ENCODE measurements at places on chromosomes 3 and 15.
A peak's percentile ranks its signal among the peaks of the same experiment; 100 is the strongest.

DNA sequence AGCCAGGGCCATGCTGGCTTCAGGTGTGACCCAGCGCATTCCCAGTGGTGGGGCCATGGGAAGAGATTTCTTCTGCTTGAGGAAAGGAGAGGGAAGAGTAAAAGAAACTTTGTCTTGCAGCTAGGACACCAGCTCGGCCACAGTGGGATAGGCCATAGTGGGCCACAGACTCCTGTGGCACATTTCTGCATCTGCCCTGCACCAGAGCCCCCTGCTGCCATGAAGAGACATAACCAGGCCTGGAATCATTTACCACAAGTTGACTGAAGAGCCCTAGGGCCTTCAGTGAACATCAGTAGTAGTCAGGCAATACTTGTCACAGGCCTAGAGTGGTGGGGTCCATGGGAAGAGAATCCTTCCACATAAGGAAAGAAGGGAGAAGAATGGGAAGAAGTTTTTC, 411.4 kb upstream of the ARL6 start:
- DNase-seq = no peak

- DNase-seq = no peak
Observed at GRCh38 chr3:133970916-133971315, 58.8 kb downstream of the SLCO2A1 start.

GRCh38 chr3:52104684-52105640, 48.6 kb upstream of the DUSP7 start:
- DNase-seq = no peak

- DNase-seq = no peak
Observed at GRCh38 chr15:86044981-86045380, 34.7 kb upstream of the AGBL1 start.

DNA sequence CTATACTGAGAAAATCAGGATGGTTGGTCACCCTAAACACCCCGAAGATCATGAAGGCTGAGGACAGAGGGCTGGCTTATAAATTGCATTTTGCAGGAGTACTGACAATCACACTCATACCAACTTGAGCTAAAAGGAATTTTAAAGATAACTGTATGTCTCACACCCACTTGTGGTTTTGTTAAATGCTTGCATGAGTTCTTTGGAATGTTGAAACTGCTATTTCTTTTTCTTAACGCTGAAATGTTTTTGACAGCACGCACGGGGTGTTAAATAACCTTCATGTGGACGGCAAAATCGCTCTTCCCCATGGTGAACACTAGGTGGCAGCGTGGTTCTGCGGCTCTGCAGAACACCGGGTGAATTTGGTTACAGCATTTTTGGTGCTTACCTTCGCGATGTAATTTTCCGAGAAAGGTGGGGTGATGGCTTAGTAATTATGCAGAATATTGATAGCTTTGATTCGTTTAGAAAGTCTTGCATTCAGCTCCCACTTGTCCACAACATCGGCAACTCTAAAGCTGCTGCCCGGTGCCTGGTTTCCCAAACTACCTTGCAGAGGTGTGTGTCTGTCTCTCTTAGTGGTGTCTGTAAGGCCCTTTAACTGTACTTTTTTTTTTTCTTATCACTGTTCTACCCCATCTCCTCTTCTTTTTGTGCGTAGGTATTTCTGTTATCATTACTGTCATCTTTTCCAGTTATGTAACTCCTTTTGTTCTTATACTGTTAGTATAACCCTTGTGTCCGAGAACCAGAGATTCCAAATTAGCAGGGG, 51.7 kb downstream of the ARNT2 start:
- DNase-seq = peak; percentile 97

- DNase-seq = no peak
Observed at GRCh38 chr3:127870156-127870555, 44.9 kb upstream of the KBTBD12 start.

GRCh38 chr3:195868866-195869412, 39.4 kb downstream of the TNK2 start:
- DNase-seq = no peak

GRCh38 chr3:123409443-123410148, 39.3 kb downstream of the ADCY5 start:
- DNase-seq = no peak

DNA sequence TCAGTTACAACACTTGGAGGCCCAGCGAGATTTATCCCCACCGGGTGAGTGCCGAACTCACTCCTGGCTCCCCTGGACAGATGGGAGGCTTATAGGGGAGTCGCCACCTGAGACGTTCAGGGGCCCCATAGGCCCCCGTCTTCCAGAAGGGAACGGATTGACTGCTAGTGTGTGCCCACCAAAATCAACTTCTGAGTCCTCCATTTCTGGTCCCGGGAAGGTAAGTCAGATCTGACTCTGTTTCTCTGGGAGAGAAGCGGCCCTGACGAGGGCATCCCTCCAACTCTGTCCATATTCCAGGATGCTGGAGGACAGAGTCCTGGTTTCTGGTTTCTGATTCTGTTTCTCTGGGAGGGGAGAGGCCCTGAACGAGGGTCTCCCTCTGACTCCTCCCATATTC, 44.3 kb downstream of the ZBTB11 start:
- no peak for DNase-seq

DNA sequence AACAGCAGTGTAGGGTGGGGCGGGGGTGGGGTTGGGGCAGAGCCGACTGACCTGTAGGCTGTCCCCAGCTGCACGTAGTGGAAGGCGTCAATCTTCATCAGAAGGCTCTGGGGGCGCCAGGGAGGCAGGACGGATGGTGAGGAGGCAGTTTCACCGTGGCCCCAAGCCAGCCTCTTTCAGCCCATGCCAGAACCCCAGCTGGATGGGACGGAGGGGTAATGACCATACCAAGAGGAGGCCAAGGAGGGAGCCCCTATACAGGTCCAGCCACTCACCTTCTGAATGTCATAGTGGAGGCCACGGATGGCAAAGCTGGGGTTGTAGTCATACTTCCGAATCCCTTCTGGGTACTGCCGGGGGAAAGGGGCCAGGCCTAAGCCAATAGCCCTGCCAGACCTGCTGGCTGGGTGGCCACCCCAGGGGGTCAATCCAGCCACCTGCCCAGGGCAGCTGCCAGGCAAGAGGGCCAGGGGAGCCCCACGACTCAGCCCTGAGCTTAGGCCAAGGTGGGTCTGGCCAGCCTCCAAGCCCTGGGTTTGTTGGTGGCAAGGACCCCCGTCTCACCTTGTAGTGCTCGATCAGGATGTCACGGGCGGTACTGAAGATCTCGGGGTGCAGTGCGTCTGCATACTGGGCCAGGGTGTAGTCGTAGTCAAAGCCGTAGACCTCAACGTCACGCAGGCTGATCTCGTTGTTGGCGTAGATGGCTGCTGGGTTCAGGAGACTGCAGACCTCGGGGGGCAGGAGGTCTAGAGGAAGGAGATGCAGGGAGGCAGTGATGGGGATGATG, 4.9 kb downstream of the NT5DC2 start:
- no peak for DNase-seq

GRCh38 chr3:6860954-6861624, at the start of gene GRM7:
TSS of gene GRM7 (plus strand) at chr3:6861115.
- DNase-seq = no peak

GRCh38 chr3:24185738-24186384, 240.8 kb downstream of the NR1D2 start:
- DNase-seq = peak; percentile 86

- no peak for DNase-seq
Observed at GRCh38 chr15:80698676-80699075, 3.6 kb downstream of the ABHD17C start.

DNA sequence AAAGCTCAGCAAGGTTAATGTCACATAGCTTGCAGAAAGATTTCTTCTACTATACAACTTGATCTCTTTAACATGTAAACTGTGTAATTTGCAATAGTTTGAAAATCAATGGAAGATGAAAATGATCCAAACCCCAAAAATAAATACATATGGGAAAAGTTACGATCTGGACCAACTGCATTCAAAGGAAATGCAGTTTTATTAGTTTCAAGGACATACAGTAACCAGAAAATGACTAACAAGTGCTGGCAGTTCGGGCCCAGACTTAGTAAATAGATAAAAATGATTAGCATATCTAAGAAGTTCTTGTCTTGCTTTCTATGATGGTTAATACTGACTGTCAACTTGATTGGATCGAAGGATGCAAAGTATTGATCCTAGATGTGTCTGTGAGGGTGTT, 37.3 kb upstream of the LEKR1 start:
- DNase-seq = no peak

- DNase-seq = no peak
Observed at GRCh38 chr3:81549831-81550230, 211.6 kb downstream of the GBE1 start.

DNA sequence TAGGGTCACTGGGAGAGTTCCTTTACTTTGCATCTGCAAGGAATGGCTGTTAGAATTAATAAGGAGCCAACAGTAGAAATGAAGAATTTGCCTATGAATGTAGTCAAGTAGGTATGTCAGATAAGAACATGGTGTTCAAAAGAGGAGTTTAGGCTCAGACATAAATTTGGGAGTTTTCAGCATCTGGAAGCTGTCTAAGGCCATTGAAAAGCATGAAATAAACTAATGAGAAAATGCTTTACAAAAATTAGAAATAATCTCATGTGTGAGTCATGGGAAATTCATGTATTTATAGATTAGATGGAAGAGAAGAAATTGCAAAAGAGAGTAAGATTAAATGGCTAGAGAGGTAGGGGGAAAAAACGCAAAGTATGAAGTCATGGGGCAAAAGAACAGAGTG, 201.9 kb downstream of the DIPK2A start:
- peak; percentile 17 for DNase-seq

- DNase-seq = no peak
Observed at GRCh38 chr3:118973050-118973449, 61.6 kb downstream of the IGSF11 start.

GRCh38 chr3:138347960-138348753, at the start of gene MRAS:
TSS of gene MRAS (plus strand) at chr3:138348579. CDS start at chr3:138372884, 24,305 bp downstream.
- DNase-seq = peak; percentile 82

- DNase-seq = peak; percentile 25
Observed at GRCh38 chr3:24490151-24490550, 4.5 kb downstream of the THRB start.

- DNase-seq = no peak
Observed at GRCh38 chr3:16842272-16843270, 42.2 kb upstream of the PLCL2 start.

DNA sequence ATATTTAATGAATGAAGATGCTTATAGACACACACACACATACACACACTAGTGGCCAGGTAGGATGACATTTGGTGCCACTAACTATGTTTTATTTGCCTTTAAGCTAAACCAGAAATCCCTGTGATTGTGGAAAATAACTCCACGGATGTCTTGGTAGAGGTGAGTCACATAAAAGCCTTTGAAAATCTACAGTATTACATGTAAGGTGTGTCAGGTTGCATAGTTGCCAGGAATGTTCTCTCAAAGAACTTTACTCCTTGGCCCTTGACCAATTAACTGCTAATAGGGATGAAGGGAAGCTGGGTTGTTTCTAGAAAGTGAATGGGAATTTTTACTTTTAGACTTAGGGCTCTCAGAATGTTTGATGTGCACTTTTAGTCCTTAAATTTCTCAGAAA, 9.9 kb downstream of the ZBED2 start:
- peak; percentile 7 for DNase-seq

DNA sequence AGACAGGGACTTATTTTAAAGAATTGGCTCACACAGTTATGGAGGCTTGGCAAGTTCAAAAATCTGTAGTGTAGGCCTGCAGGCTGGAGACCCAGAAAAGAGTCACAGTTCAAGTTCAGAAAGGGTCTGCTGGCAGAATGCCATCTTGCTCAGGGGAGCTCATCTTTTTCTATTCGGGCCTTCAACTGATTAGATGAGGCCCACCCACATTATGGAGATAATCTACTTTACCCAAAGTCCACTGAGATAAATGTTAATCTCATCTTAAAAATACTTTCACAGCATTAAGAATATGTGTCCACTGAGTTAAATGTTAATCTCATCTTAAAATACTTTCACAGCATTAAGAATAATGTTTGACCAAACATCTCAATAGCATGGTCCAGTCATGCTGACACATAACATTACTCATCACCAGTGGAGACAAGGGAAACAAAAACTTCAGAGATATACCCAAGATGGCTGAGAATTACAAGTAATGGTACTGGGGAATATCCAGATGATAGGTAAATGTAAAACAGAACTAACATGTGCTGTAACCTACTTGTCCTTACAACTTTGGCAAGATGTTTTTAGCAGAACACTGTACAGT, 74.3 kb upstream of the STAC start:
- DNase-seq = no peak

GRCh38 chr3:149339931-149340309, 6.5 kb upstream of the TM4SF18 start:
- peak; percentile 98 for DNase-seq

- peak; percentile 96 for DNase-seq
Observed at GRCh38 chr3:49021813-49022687, at the start of gene NDUFAF3. TSS of gene NDUFAF3 (plus strand) at chr3:49022121. CDS start at chr3:49022145, 24 bp downstream.

DNA sequence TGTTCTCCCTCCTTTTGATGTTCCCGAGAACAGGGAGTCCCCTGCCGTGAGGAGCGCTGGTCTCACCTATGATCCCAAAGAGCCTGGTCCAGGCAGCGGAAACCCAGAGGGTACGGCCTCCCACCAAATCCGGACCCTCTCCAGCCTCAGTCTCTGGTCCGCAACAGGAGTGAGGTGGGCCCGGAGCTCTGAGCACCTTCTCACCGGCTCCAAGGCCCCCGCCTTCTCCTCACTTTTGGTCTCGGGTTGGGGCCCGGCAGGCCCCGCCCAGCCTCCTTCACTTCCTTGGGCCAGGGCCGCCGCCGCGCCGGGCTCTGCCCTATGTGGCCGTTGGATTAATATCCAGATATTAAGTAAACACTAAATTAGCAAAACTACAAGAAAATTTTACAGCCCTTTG, 5.7 kb upstream of the SKOR1 start:
- no peak for DNase-seq

DNA sequence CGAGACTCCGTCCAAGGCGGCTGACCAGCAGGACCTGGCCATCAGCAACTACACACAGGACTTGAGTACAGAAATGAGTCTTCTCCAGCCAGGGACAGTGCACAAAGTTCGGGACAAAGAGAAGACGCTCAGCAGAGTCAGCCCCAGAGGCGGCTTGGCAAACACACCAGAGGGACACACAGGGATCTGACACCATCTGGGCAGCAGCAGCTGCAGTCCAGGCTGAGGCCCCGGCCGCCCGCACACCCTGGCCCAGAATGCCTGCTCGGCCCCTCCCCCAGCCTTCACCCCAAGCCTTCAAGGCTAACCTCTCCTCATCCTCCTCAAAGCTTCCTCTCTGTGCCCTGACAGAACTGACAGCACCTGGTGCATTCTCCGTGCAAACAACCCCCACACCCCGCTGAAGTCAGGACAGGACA, 61.1 kb downstream of the XXYLT1 start:
- DNase-seq = peak; percentile 67

GRCh38 chr15:44910981-44911625, 45.4 kb upstream of the TERB2 start:
- no peak for DNase-seq

DNA sequence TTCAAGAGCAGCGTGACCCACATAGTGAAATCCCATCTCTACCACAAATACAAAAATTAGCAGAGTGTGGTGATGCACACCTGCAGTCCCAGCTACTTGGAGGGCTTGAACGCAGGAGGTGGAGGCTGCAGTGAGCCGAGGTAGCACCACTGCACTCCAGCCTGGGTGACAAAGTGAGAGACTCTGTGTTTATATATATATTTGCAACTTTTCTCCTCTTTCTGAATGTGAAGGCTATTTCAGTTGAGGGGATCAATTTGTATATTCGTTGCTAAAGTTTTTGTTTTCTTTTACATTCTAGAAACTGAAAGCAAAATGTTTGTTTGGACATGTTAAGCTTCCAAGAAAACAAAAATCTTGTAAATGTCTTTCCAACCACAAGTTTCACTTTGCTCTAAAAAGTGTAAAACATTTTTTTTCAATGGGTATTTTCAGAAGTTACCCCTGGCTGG, 29.8 kb upstream of the FAM98B start:
- no peak for DNase-seq

- no peak for DNase-seq
Observed at GRCh38 chr15:41556677-41557076, 2.3 kb upstream of the TYRO3 start.

- DNase-seq = peak; percentile 91
Observed at GRCh38 chr3:102156426-102156825, 278.4 kb upstream of the ZPLD1 start.
